A375 (cell line): ENCODE measurements at places on chromosomes 6 and 20. TPM values are rescaled to one million over a fixed set of nuclear protein-coding genes. Genes with fewer than 3 reads are reported as not detected.

DNMT3B gene
- total RNA-seq, result 2.8 and 4.1 TPM in 2 replicates

OR2H1 gene
- not detected in 2 replicates for total RNA-seq

CST7 gene
- not detected in 2 replicates for total RNA-seq

SLC26A8 gene
- total RNA-seq, result not detected in 2 replicates

SPATS1 gene
- total RNA-seq, result not detected in 2 replicates

POPDC3 gene
- 30.0 and 40.5 TPM in 2 replicates for total RNA-seq

TFAP2D gene
- total RNA-seq, result not detected in 2 replicates

TMC2 gene
- total RNA-seq, result not detected in 2 replicates

PPP1R3G gene
- 0.08 TPM in 1 of 2 replicates, not detected in the other for total RNA-seq

SYNDIG1 gene
- total RNA-seq, result 0.03 TPM in 1 of 2 replicates, not detected in the other

VWA7 gene
- 0.34 TPM in 2 replicates for total RNA-seq

PKIB gene
- 1.4 and 2.3 TPM in 2 replicates for total RNA-seq
